ENCODE measurements at places on chromosomes 7 and 10. TPM values are rescaled to one million over a fixed set of nuclear protein-coding genes. Genes with fewer than 3 reads are reported as not detected.

The UBE2H gene
- total RNA-seq = 79.8 TPM

The TRIM73 gene
- total RNA-seq = 8.5 TPM

The FAM20C gene
- total RNA-seq = 19.8 TPM

The EFCAB10 gene
- total RNA-seq = 2.1 TPM

GRCh38 chr10:94992811-94993210 is 54.4 kb downstream of the CYP2C9 start:
- DNase-seq = no peak

DNA sequence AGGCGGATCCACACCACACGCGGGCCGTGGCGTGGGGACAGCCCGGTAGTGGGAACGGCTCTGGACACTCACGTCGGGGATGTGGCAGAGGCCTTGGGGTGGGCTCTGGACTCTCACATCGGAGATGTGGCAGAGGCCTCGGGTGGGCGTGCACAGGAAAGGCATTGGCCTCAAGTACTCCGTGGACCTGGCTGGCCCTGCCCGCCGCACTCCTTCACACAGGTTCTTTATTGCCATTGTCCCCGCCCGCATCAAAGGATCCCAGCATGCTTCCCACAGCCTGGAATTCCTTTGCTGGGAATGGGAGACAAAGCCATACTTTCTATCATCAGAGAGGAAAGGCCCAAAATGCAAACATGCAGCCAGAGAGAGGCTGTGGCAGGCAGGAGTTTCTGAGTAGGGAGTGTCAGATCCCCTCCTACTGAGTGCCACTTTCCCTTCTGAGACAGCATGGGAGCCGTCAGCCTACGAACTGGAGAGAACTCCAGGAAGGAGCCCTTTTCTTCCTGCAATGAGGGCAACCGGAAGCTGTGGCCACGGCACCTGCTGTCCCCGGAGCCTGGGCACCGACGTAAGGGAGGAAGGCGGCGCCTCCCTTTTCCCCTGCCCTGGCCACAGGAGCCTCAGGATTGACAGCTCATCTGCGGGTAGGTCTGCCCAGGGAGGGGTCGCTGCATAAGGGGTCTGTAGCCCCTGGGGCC is 51.5 kb downstream of the RBM17 start:
- DNase-seq = no peak

GRCh38 chr10:53209944-53210611 is 437.5 kb upstream of the MBL2 start:
- DNase-seq = no peak

GRCh38 chr7:28136420-28136819 is 44.2 kb downstream of the JAZF1 start:
- no peak for DNase-seq

GRCh38 chr10:71727105-71727737 is 7.6 kb upstream of the C10orf105 start:
- no peak for DNase-seq
